ENCODE measurements at places on chromosomes 5 and 9. TPM values are rescaled to one million over a fixed set of nuclear protein-coding genes. Genes with fewer than 3 reads are reported as not detected.

The ACOT12 gene
- total RNA-seq = not detected

The SNCB gene
- not detected for total RNA-seq

DNA sequence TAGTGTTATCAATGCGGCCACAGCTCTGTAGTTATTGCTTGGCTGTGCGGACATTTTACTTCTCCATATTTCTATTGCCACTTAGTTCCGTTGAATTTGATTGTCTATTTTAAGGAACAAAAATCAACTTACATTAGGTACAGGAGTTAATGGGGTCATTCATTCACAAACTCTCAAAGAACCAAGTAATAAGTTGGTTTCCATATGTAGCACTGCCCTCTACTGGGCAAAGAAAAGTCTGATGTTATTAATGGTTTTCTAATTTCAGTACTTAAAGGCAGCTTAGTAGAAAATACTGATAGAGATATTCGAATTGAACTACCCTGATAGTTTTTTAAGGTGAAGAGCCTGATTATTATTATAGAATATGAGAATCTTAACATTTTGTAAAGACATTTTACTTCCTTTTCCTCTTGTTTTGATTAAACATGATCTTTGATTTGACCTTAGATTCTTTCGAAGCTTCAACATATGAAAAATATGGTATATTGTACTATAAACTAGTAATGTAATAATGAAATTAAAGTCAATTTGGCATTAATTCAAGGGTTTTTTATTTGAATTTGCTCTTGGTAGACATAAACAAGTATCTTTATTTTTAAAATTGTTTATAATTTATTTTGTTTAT lies 119.5 kb upstream of the CTNND2 start:
- no peak for DNase-seq

The GMCL2 gene
- total RNA-seq = not detected

DNA sequence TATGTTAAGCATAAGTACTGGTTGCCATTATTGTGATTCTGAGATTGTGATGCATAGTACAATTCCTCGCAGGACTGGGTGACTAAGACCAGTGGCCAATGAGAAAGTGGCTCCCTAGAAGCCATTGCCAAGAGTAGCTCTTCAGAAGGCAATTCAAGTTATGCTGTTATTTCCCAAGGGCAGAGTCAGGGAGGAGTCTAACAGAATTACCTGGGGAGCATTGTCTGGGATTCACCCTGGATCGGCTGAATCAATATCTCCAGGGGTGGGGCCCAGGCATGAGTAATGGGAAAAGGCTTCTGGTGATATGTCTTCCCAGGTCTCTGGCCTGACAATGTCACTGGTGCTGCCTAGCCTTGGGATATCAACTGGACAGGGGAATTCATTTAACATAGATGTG lies 10.9 kb upstream of the ARHGEF28 start:
- DNase-seq = no peak

DNA sequence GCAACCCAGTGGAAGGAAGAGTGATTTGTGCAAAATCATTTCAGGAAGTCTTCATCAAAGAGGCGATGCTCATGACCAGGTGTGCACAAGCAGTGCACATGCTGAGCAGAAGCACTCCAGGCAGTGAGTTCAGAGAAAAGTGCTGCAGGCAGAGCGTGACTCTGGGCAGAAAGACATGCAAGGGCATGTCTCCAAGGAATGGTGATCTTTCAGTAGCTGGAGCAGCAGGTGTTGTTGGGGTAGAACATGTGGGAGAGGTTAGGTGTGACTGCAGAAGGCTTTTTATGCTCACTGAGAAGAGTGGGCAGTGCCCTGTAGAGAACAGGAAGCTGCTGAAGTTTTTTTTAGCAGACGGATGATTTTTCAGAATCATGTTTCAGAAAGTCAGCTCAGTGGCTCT lies 545.4 kb upstream of the TLE4 start:
- DNase-seq = peak; percentile 7

GRCh38 chr9:81461196-81461595 lies 228.2 kb downstream of the TLE1 start:
- DNase-seq = no peak
